ENCODE measurements at places on chromosomes 6 and 20.

DNA sequence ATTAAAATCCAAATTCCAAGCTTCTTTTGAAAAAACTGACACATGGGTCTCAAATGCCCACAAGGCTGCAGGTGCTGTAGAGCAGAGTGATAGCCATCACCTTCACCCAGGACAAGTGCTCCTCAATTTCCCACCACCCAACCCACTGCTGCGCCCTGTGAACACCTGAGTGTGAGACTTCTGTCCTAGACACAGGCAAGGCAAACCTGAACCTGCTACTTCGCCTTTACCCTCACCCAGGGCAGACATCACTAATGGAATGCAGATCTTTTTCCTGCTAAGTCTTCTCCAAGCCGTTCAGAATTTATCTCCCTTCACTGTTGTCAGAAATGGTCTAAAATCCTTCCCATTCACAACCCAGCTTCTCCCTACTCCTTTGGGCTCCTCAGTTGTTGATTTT lies 65.9 kb downstream of the PREX1 start:
- no peak for DNase-seq

DNA sequence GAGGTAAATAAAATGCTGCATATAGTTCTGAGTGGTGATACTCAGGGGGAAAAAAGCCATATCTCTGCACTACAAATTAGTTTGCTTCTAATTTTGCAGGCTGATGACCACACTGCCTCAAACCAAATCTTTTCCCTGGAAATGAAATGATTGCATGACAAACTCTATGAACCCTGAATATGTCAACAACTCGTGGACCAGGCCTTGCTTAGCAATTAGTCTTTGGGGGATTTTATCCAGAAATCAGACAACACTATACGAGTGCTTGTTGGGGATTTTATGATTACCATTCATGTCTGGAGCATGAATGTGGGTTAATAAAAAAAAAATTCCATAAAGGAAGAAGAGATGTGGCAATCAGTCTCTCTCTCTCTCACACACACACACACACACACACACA lies 42.0 kb downstream of the SOBP start:
- no peak for DNase-seq

GRCh38 chr6:5337573-5337972 lies 76.3 kb downstream of the FARS2 start:
- no peak for DNase-seq

- DNase-seq, result no peak
These were observed 2.1 kb downstream of the BTN1A1 start for GRCh38 chr6:26502165-26502564.

GRCh38 chr20:40160097-40160550 lies 528.9 kb downstream of the MAFB start:
- DNase-seq, result no peak

- no peak for DNase-seq
These were observed 1.3 kb upstream of the CDKN1A start for GRCh38 chr6:36677059-36677749.

- DNase-seq, result no peak
These were observed 3.8 kb upstream of the ECHDC1 start for GRCh38 chr6:127347178-127347577.

GRCh38 chr20:8148501-8148900 lies 16.4 kb downstream of the PLCB1 start:
- DNase-seq, result no peak

GRCh38 chr6:10759884-10760329 lies 12.3 kb downstream of the TMEM14B start:
- DNase-seq, result no peak

DNA sequence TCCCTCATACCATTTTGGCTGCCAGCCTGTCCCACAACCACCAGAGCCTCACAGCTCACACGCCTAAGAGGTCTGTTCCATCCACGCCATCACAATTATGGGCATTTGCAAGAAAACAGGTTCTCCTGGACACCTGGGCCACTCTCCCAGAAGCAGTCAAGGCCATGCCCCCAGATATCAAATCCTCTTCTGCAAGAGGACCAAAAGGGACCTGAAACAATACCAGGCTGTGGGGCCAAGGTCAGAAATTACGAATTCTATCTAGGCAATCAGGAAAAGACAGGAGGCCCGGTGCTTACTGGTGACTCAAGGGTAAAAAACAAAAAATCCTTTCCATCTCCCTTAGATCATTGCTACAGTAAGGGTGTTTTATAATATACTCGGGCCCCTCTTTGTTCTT lies 69.8 kb downstream of the ZMYND8 start:
- no peak for DNase-seq

DNA sequence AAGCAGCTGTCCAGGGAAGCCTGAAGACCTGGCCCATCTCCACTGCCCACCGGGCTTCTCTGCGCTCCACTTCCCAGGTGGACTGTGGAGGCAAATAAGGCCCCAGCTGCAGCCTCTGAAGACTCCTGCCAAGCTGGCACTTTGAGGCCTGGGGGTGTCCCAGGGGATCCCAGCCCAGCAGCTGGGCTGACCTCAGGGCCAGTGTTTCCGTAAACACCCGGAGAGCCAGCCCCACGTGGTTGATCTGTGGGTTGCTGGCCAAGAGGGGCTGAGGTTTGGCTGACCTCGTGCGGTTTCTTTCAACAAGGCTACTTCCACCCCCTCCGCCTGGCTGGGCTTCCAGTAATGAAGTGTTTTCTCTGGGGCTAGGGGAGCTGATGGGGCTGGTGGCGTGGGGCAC lies 12.4 kb upstream of the CCN5 start:
- DNase-seq, result no peak

DNA sequence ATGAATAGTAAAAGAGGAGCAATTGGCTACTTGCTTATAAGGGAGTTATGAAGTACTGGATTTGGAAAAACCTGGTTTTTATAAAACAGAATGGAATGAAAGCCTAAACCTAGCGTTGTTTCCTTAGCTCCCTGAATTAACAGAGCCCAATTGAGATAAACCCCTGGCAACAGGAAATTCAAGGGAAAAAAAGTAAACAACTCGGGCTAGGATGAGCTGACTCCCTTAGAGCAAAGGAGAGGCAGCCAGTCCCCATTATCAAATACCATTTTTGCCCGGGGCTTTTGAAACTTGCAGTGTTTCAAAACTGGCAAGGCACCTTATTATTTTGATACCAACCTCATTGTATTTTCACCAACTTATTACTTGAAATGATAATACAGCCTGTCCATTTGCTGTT lies 587.5 kb downstream of the CD109 start:
- no peak for DNase-seq

- no peak for DNase-seq
These were observed 163.0 kb downstream of the EYA4 start for GRCh38 chr6:133404151-133404550.

- no peak for DNase-seq
These were observed 52.0 kb downstream of the FRK start for GRCh38 chr6:116008470-116009243.

- no peak for DNase-seq
These were observed 417.2 kb downstream of the RFPL4B start for GRCh38 chr6:112764377-112764776.

DNA sequence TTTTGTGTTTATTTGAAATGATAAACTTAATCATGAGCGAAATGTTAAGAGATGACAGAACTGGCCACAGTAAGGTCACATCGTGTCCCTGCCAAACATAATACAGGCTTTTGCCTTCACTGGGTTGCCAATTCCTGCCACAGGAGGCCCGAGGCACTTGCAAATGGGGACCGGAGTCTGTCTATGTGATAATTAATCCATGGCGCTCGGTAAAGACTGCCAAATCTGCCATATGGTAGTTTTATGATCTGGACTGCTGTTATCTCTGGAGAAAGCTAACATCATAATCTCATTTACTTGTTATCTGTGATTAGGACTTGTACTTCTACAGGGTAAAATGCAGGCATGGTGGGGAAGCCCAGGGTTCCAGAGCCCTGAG lies 170.5 kb upstream of the TSHZ2 start:
- DNase-seq, result no peak

GRCh38 chr20:49356676-49357075 lies 78.8 kb upstream of the ZNFX1 start:
- no peak for DNase-seq

DNA sequence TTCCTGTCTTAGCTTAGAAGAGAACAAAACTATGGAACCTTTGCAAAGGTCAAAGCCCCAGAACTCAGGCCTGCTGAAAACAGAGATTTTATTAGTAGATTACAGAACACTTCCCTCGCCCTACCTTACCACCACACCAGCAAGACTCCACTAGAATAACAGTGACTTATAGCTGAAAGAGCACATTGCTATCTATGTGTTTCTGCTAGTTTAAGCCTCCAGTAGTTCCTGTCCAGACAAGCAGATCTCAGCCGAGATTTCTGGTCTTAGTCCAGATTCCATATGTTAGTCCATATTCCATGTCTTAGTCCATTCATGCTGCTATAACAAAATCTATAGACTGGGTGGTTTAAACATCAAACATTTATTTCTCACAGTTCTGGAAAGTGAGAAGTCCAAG lies 412.3 kb upstream of the ID4 start:
- DNase-seq, result no peak

DNA sequence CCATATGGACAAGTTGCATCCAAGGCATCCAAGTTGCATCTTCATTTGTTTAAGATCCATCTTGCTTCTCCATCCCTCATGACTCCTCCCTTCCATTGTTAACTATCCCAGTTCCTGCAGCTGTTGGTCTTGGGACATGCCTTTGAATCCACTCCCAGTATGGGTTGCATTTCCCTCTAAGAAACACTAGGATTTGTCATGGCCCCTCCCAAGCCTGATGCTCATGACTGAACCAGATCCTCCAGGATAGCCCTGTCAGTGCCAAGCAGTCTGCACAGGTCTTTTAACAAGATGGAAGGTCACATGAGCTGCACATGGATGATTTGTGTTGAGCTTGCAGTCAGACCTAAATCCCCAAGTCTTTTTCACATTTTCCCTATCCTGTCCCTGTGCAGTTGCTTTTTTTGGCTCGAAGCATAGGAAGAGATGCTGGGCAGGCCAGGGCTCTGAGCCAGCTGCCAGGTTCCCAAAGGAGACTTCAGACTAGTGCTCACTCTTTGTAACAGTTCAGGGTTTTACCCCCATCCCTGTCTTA lies 4.2 kb downstream of the PPP2R5D start:
- no peak for DNase-seq

DNA sequence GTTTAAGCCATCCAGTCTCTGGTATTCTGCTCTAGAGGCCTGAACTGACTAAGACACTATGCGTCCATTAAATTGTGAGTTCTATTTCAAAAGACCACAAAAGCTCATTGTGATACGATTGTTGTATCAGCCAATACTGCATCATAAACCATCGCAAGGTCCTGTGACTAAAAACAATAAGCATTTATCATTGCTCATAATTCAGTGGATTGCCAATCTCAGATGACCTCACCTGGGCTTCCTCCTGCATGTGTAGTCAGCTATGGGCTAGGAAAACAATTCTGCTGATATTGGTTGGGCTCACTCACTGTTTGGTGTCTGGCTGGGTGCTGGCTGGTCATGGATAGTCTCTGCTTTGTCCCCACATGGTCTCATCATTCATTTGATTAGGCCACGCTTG lies 592.7 kb upstream of the BTBD3 start:
- no peak for DNase-seq

DNA sequence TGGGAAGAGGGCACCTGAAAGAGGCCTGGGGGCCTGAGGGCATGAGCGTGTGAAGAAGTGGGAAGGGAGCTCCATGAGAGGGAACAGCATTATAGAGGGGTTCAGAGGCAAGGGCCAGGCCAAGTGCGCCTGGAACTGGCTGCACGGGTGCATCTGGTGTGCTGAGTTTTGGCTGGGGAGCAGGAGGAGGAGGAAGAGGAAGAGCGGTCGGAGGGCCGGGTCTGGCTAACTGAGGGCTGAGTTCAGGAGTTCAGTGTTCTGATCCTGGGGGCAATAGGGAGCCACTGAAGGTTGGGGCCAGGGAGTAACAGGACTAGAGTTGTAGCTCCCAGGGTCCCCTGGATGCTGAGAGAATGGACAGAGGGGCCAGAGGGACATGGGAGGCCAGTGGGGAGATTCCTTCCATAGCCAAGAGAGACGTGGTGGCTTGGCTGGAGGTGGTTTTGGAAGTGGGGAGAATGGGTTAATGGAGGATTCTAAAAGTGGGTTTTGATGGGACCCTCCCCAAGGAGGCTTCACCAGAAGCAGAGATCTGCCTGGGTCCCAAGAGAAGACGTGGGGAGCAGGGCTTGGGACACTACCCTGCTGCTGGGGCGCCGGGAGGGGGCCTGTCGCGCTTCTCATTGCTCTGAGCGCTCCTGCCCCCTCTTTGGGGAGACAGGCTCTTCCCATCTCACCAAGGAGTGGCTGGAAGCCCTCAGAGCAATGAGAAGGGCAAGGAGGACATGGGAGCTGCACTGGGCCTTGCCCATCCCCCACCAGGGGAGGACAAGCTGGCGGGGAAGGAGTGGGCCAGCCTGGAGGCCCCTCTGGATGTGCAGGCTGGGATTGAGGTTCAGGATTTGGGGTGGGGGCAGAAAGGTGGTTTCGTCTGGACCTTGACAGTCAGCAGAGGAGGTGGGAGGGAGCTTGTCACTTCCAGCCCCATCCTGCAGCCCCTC lies 28.7 kb downstream of the ZBP1 start:
- DNase-seq, result no peak

- DNase-seq, result no peak
These were observed 11.5 kb downstream of the MAPK14 start for GRCh38 chr6:36039112-36039511.

DNA sequence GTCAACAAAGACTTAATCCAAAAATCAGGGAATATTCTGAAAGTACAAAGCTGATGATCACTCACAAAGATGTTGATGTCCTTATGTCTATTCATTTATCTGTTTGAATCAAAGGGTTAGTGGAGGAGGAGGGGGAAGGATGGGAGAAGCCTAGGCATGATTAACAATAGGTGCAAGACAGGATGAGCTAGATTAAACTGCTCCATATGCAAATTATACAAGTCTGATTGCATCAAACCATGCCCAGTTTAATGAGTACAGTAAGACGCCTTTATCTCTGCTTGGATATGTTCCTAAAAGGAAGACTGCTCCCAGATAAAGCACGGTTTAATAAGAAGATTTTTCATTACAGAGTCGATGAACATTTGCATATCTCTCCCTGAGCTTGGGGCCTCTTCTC lies 626.4 kb upstream of the NOX3 start:
- no peak for DNase-seq

DNA sequence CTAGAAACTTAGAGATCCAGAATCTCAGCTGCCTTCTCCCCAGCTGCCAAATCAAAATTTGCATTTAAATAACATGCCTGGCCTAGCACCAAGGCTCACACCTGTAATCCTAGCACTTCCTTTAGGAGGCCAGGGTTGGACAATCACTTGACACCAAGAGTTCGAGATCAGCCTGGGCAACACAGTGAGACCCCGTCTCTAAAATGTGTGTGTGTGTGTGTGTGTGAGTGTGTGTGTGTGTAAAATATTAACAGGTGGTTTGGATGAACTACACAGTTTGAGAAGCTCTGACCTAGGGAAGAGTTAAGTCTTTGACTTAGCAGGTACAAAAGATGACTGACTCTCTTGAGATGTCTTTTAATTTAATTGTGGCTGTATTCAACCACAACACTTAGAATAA lies 20.2 kb upstream of the CD2AP start:
- DNase-seq, result no peak

GRCh38 chr20:14334306-14334930 lies 3.0 kb downstream of the FLRT3 start:
- DNase-seq, result no peak

DNA sequence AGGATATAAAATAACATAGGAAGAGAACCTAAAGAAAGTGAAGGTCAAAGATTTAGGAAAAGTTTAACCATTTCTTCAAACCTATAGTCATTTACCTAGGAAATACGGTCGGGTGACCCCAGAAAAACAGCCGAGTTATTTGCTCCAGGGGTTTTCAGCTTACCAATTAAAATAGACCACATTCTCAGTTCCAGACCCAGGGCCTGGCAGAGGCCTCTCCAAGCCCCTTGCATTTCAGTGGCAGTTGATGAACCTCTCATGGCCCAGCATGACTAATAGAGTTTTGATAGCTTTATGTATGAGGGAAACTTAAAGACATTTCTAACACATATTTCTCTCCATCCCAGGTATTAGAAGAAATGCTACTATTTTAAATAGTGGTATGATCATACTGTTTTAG lies 113.5 kb downstream of the OGFRL1 start:
- DNase-seq, result no peak
